ENCODE measurements at places on chromosomes 1 and 21.
A peak's percentile ranks its signal among the peaks of the same experiment; 100 is the strongest.

DNA sequence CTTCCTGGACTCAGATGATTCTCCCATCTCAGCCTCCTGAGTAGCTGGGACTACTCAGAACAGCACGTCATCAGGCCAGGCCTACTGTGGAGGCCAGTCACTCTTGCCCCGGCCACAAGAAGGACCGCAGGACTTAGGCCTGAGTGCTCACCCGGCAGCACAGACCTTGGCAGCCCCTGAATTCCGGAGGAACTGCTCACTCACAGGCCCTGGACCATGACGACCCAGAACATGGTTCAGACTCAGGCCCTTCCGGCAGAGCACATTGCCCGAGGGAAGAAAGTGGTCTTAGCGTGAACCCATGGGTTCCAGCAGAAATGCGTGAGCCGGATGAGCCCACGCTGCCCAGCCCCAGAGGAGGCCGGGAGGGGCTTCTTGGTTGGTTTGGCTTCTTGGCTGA, 177.3 kb upstream of the TMEM51 start:
- DNase-seq: no peak

DNA sequence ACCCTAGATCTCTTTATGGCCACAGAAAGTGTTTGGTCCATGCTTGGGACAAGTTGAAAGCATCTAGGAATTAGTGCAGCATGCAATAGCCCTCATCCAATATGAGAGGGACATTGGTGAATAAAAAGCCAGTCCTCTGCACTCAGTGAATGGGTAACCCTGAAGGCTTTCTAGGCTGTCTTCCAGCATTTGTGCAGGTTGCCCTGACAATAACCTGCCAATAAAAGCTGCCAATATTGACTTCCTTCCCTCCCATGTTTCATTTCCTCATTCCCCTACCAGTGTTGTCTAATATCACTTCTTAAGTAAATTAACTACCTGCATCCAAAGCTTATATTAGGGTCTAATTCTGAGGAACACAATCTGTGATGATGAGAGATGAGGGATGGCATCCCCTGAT, 563.6 kb upstream of the NEGR1 start:
- no peak for DNase-seq

- DNase-seq: peak; percentile 32
Observed at GRCh38 chr1:106962591-106962990, 93.9 kb upstream of the PRMT6 start.

- DNase-seq: peak; percentile 81
Observed at GRCh38 chr1:202311875-202312635, 29.7 kb downstream of the UBE2T start.

DNA sequence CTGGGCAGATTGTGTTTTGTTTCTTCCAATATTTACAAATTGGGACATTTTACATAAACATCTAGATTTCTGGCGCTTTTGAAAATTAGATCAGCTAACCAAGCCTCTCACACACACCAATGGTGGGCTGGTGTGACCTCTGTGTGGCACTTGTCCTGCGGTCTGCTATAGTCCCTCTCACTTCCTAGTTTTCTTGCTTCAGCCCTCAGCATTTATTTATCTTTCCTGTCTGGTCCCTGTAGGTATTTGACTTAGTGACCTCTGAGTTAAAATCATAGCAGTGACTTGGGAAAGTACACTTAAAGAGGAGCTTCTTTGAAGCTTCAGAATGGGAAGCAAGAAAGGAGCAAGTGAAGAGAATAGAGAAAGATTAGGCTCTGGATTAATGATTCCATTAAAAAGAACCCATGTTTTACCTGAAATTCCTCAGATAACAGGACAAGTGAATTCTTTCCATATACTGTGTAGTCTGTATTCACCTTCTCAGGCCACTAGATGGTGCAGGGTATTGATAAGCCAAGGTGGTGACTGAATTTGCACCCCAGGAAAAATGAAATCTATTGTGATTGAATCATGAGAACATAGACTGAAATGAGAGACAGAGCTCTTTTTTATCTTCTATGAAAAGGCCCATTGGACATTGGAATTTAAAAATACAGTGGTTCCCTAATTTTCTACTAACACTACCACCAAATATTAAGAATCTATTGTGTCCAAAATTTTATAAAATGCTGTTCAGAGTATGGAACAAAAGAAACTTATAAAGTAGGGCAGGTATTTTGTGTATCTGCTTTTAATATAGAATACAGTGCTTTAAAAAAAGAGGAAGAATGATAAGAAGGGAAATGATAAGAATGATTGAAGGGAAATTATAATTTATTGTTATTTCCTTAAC, 7.1 kb upstream of the DIPK1A start:
- DNase-seq: peak; percentile 9

DNA sequence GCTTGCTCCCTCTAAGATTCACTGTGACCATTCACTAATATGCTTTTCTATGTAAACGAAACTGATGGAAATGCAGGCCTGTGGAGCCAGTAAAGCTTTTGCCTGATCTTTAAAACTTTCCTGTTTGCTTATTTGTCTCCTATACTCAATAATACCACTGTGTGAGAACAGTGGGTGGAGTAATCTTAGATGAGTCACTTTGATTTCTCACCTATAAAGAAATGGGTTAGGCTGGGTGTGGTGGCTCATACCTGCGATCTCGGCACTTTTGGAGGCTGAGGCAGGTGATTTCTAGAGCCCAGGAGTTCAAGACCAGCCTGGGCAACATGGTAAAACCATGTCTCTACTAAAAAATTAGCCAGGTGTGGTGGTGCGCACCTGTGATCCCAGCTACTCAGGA, 70.8 kb downstream of the RWDD3 start:
- DNase-seq: no peak

GRCh38 chr1:24966724-24967346, 36.8 kb upstream of the RUNX3 start:
- DNase-seq: no peak

- peak; percentile 31 for DNase-seq
Observed at GRCh38 chr1:238060061-238060460, 169.3 kb upstream of the ZP4 start.

GRCh38 chr1:98674075-98674781, 12.7 kb downstream of the SNX7 start:
- no peak for DNase-seq

DNA sequence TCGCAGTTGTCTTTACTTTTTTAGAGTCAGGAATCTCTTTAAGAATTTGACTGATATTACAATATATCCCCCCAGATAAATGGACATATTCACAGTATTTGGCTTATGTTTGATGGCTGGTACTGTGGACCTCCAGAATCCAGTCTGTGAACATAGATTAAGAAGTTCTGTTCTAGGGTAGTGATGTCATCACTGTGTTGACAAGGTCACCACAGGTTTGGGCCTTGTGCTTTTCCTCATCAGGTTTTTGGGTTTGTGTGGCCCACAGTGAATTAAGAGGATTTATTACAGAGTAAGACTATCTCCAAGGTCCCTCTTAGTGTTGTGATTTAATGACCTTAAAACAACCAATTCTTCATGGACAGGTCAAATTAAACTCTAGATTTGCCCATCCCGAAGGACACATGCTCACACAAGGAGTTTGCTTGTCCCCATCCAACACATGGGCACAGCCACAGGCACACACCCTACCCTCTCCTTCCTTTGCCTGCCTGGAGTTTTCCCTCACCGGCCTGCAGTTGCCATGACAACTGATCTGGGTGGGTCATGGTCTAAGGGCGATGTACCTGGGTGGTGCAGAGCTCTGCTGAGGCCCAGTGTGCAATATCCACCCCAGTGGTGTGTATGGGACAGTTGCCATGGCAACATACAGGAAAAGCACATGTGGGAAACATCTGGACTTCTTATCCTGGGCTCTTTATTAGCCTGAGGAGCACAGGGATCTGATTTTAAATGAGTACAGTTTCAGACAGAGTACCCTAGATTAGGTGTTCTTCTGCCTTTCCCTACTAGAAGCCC, 98.6 kb downstream of the NAV1 start:
- DNase-seq: peak; percentile 35

DNA sequence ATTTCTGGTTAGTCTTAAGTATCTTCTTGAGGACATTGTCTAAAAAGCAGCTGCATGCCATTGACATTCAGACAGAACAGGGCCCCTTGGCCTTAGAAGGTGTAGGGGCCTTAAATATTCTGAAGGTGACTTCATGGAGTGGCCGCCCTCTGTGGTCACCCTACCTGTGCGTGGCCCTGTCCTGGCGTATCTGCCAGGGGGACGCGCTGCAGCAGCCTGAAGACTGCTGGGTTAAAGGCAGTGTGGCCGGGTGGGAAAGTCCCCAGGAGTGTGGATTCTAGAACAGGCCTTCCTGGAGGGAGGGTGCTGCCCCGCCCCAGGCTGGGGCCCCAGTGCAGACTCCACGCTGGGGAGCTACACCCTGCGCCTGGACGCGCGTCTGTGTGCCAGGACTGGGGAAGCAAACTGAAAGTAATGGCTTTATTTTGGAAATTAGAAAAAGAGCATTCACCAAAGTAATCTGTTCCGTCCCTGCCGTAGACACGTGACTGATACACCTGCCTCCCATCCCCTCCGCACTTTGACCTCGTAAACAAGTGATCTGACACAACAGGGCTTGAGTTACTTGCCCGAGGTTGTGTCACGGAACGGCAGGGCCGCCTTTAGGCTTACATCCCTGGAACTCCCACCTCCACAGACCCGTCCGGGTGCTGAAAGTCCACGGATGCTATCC, 1.8 kb downstream of the AGPAT3 start:
- DNase-seq: no peak

DNA sequence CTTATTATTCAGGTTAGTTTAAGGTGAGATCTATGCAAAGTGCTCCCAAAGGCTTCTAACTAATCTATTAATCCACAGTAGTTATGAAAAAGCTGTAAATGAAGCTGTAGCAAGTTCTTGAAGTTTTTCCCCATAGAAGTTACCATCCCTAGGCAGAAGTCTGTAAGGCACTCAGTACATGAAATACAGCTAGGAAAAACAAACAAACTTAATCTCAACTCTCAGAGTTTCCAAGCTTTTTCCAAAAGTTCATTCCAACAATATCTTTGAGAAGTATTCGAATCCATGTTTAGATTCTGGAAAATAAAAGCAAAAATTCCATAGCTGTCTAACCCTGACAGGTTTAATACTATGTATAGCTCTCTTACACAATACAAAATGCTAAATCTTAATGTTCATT, 41.2 kb downstream of the SORT1 start:
- no peak for DNase-seq

GRCh38 chr1:235910357-235911299, 43.9 kb upstream of the LYST start:
- peak; percentile 93 for DNase-seq

DNA sequence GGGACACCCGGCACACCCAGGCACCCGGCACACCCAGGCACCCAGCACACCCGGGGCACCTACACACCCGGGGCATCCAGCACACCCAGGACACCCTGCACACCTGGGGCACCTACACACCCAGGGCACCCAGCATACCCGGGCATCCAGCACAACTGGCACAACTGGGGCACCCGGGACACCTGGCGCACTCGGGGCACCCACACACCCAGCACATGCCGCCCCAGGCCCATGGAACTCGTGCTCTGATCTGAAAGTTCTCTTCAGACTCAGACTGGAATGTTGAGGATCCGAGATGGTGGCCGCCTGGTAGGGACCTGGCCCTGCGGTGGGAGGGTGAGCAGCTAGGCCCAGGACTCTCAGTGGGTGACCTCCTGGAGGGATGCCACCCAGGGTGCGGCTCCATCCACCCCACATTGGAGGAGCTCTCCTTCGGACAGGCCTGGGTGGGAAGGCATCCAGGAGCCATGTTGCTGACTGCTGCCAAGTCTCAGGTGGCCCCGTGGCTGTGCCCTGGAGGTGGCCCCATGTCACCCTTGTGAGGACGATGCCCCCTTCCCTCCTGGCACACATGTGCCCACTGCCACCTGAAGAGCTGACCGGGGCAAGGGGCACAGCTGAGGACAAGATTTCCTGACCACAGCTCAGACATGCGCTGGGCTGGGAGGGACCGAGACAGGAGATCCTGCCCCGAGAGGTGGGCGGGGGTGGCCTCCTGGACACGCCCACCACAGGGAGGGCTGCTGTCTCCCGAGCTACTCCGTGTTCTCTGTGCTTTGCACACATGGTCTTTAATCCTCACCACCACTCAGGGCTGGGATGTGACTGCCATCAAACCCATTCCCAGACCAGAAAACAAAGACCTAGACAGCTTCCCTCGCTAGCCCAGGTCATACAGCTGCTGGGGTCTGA, 37.0 kb downstream of the UBE2G2 start:
- DNase-seq: peak; percentile 25

DNA sequence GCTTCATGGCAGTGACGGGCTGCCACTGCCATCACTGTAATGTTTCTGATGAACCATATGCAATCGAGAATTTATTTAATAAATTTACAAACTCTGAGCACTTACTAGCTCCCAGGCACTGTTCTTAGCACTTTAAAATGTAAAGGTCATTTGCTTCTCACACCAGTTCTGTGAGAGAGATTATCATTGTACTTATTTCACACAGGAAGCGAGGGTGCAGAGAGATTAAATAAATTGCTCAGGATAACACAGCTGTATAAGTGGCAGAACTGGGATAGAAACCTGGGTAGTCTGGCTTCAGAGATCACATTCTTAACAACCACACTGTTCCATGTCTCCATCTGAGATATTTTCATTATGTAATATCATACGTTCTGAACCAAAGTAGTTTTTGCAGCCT, 119.9 kb downstream of the MAST2 start:
- no peak for DNase-seq

- no peak for DNase-seq
Observed at GRCh38 chr1:975365-975764, 6.5 kb downstream of the PERM1 start.

- no peak for DNase-seq
Observed at GRCh38 chr1:162982364-162982763, 86.8 kb upstream of the RGS4 start.

DNA sequence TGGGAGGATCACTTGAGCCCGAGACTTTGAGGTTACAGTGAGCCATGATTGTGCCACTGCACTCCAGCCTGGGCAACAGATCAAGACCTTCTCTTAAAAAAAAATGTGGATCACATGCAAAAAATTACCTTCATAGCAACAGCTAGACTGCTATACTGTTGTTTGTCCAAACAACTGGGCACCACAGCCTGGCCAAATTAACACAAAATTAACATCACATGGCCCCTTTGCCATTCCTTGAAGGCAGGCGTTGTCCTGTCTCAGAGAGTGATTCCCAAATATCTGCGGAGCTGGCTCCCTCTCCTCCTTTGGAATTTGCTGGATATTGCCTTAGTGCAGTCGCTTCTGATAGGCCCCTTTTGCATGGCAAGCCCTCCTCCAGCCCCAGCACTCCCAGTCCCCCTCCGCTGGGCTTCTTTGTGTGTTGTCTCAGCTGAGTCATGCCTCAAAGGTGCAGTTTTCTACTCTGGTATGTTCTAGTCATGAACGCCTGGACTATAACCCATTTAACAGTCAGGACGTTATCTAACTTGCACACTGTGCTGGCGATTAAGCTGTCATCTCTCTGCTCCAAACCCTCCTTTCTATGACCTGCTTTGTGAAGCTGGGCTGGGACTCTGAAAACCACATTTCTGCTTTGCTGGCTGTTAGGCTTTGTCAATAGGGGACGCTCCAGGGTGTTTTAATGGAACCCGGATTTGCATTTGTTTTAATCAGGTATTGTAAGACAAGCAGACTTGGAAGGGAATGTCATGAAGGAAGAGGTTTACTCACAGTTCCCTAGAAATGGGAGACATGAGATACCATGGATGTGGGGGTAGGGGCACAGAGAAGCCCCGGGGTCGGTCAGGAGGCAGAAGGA, 20.1 kb upstream of the HPCAL4 start:
- DNase-seq: no peak

Measured in NCI-H69 (cell line).